Dorsolateral prefrontal cortex (tissue), 122 donors: ENCODE measurements at places on chromosomes 12 and 14.
A peak's percentile ranks its signal among the peaks of the same experiment; 100 is the strongest.

GRCh38 chr12:43744826-43745225, 13.8 kb downstream of the PUS7L start:
- no peak for DNase-seq

- DNase-seq: no peak
These were observed 1290.1 kb downstream of the AACS start for GRCh38 chr12:126355346-126355745.

GRCh38 chr12:129827102-129827865, 76.5 kb downstream of the TMEM132D start:
- no peak for DNase-seq

GRCh38 chr12:121326996-121327674, 25.1 kb downstream of the ANAPC5 start:
- no peak for DNase-seq

DNA sequence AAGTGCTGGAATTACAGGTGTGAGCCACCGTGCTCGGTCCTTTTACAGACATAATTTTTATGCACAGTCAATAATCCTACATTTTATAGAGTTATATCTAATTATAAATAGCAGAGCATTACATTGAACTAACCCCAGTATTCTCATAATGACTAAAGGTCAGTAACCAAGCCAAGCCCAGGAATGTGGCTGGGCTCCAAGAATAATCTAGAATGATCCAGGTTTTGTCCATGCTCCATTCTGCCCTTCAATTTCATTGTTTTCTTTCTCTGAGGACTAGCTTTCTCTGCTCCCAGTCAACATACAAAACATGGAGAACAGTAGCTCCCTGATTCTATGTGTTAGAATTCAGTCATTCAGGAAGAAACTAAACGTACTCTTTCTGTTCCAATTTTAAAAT, 92.1 kb upstream of the KRR1 start:
- DNase-seq: no peak

DNA sequence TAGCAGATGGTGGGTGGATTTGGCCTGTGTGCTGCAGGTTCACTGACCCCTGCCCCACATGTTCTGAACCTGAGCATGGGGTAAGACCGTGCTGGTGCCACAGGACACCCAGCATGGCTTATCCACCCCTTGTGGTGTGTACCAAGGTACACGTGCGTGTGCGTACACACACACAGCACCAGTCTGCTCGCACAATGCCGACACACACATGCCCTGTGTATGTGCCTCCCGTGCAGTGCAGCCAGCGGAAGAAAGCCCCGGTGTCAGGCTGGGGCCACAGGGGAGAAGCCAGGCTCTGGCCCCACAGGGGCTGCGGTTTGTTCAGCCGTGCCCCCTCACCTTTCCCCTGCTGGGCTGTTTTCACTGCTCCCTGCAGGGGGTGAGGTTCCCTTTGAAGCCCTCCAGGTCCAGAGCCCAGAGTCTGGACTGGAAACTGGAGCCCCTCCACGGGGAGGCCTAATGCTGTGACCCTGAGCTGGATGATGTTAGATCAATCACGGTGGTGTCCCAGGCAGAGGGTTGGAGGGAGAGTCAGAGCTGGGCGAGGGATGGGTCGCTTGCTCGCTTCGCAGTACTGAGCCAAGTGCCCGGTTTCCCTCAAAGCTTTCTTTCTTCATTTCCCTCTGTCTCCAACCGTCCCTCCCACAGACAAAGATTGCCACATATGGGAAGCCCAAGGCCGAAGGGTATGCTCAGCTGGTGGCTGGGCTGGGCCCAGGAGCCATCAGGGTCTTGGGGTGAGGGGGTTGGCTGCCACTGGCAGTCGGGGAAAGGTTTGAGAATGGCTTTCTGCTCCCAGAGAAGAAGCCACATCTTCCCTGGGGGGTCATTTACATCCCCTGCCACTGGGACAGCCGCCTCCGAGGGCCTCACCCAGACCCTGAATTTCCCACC, 6.2 kb downstream of the DTX1 start:
- DNase-seq: no peak

- DNase-seq: no peak
These were observed 44.0 kb downstream of the EID3 start for GRCh38 chr12:104347374-104348075.

GRCh38 chr14:72822946-72823611, 70.8 kb downstream of the DPF3 start:
- DNase-seq: no peak

GRCh38 chr14:72782817-72783216, 111.1 kb downstream of the DPF3 start:
- no peak for DNase-seq

GRCh38 chr14:101174980-101175606, 271.6 kb upstream of the RTL1 start:
- DNase-seq: peak; percentile 63

DNA sequence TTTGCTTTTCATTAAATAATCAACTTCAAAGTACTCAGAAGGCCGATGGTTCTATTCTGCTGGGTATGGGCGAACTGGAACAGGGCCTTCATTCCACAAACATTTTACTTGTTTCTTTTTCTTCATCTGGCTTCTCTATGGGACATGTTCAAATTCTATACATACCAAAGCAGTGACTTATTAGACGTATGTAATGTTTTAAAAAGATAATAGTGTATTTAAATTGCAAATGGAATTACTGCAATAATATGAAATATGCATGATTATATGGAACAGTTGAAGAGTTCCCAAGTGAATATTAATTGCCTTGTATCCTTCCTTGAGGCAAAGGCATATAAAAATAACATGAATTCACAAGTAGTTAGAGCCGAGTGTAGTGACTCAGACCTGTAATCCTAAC, 75.5 kb downstream of the FAR2 start:
- DNase-seq: no peak

GRCh38 chr14:53495846-53496343, 342.8 kb upstream of the DDHD1 start:
- DNase-seq: no peak

GRCh38 chr12:113152835-113153814, 3.6 kb downstream of the CFAP73 start:
- peak; percentile 85 for DNase-seq

DNA sequence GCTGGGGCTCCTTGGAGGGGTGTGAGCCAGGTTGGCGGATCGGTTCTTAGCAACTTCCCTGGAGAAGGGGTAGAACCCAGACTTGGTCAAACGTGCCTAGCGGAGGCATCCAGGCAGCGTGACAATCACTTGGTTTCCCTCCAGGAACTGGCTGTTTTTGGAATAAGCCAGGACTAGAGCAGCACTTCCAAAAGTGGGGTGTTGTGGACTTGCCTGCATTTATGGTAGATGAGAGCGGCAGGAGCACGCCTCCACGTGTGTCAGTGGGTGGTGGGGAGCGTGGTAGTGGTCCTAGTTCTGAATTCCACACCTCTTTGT, 2.8 kb downstream of the PRMT8 start:
- peak; percentile 60 for DNase-seq

- DNase-seq: no peak
These were observed 140.4 kb upstream of the MAX start for GRCh38 chr14:65242732-65243134.

- no peak for DNase-seq
These were observed 107.9 kb downstream of the VRK1 start for GRCh38 chr14:96905065-96905464.

DNA sequence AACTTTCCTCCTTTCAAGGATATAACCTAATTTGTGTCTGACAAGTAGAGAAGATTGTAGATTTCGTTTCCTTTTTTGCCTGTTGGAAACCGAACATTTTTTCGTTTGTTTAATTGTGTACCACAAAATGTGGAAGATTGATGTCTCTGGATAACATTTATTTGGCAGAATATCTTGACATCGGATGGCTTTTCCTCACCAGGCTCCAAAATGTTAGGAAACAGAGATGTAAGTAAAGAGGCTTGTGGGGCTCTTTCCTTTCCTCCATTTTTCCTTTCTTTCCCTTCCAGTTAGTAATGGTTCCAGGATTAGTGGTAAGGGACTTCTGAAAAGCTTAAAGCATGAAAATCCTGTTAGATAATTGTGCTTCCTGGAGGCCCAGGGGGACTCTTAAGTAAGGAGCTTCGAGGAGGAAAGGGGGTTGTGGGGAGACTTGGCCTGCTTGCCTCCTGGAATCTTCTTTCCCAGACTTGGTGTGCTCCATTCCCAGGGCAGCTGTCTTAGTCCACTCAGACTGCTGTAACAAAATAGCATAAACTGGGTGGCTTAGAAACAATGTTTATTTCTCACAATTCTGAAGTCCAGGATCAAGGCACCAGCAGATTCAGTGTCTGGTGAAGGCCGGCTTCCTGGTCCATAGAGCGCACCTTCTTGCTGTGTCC, 243.1 kb upstream of the PWP1 start:
- no peak for DNase-seq

DNA sequence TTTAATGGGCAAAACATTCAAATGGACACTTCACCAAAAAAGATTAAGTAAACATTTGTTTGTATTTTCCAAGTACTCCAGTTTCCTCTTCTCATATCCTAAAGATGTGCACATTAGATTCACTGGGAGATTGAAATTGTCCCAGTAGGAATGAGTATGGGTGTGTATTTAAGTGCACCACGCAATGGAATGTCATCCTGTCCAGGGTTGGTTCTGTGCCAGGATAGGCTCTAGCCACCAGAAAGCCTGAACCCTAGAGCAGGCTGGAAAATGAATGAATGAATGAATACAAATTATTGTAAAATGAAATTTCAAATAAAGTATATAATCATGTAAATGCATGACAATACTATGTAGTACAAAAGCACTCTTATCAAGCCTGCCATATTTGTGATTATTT, 14.0 kb downstream of the CEP83 start:
- no peak for DNase-seq

- no peak for DNase-seq
These were observed 1.2 kb upstream of the SALL2 start for GRCh38 chr14:21527318-21527679.

DNA sequence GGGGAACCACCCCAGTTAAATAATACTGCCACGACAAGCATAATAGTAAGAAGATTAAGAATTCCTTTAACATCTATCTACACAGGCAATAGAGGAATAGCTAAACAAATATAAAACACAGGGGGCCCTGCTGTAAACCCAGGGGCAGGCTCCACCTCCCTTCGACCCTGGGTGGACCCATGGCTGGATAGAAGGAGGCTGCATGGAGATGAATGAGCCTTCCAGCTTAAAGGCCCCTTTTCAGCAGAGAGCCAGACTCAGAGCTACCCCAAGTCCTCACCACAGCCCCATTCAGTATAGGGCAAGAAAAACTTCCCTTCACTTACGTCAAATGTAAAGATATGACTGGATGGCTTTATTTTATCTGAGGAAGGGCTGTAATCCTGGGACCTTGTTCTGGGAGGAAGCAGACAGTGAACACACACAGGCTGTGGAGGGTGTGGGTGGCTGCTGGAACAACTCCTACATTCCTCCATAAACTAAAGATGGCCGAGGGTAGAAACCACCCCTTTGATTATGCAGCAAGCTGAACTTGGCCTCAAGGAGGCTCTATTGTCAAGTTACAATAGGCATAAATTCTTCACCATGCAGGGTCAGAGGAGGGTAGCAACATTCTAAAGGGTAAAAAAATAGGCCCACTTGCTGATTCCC, 30.4 kb downstream of the NUAK1 start:
- no peak for DNase-seq

GRCh38 chr12:96445691-96446583, 43.4 kb upstream of the CFAP54 start:
- no peak for DNase-seq

- no peak for DNase-seq
These were observed 22.6 kb downstream of the GPHB5 start for GRCh38 chr14:63296060-63296563.

- DNase-seq: no peak
These were observed 69.5 kb upstream of the PLXNC1 start for GRCh38 chr12:94078736-94079509.

- no peak for DNase-seq
These were observed 111.5 kb downstream of the PAX9 start for GRCh38 chr14:36773136-36773540.

DNA sequence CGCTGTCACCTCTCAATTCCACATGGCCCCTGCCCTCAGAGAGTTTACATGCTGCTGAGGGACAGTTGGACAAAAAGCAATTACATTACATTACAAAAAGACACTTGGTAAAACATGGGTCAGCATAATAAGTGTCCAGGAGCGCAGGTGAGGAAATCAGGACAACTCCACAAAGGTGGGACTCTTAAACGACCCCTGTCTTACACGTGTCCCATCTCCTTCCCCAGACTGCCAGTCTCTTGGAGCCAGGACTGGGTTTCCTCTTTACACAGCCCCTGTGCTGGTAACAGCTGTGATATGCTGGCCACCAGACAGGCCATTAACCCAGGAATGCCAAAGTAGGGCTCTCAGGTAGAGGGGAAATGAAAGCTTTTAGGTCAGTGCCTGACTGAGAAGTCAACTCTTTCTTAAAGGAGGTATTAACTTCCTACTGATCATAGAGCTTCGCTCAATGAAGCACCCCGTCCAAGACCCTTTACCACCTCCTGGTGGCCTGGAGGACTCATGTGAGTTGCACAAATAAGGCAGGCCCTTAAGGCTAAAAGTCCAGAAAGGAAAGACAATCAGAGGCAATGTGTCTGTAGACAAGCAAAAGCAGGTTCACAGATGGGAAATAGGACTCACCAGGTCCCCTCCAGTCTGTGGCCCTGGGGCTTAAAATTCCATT, 55.5 kb downstream of the ANO2 start:
- no peak for DNase-seq

- DNase-seq: no peak
These were observed 214.5 kb upstream of the DDHD1 start for GRCh38 chr14:53367644-53368026.

GRCh38 chr12:24600551-24600950, 348.4 kb downstream of the BCAT1 start:
- no peak for DNase-seq

- no peak for DNase-seq
These were observed 25.7 kb downstream of the ALKBH1 start for GRCh38 chr14:77682158-77682553.

GRCh38 chr14:63677891-63678379, 36.3 kb upstream of the WDR89 start:
- no peak for DNase-seq

GRCh38 chr14:81849714-81850113, 316.1 kb upstream of the SEL1L start:
- DNase-seq: no peak

GRCh38 chr14:37595809-37596621, 586 bp downstream of the TTC6 start:
- no peak for DNase-seq

DNA sequence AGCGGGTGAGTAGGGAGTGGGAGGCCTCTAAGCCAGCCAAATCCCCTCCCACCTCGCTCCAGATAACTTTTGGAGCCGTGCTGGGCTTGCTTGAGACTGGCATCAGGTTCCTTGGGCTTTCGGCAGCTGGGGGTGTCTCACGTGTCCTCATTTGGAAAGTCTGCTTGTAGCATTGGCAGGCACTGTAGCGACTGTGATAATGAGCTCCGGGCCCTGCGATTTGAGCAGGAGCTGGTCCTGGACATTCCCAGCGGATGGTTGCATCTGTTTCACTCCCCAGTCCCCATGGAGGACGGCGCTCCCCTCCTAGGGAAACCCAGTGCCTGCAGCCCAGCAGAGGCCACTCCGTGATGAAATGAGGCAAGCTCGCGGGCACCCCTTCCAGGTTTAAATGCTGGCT, 49.4 kb downstream of the DGLUCY start:
- peak; percentile 63 for DNase-seq

- DNase-seq: no peak
These were observed at the start of gene CCDC88C for GRCh38 chr14:91417120-91417982. Gene CCDC88C, minus strand, starts transcription at chr14:91417820. Its CDS starts 130 bp downstream, at chr14:91417690.

GRCh38 chr14:54653712-54654469, 87.0 kb downstream of the SAMD4A start:
- DNase-seq: no peak
